Cardiac muscle cell (in vitro differentiated cells and primary cell): ENCODE measurements at places on chromosomes 4 and X.

GRCh38 chr4:75639124-75639695 is 8.9 kb upstream of the CDKL2 start:
- H3K4me3 ChIP-seq, result no peak overlapping the region
- H3K27me3 ChIP-seq, result no peaks in the 10 kb centered on the region
- no peak for DNase-seq
- peaks cover 1% of the 10 kb centered on the region for H3K4me1 ChIP-seq

DNA sequence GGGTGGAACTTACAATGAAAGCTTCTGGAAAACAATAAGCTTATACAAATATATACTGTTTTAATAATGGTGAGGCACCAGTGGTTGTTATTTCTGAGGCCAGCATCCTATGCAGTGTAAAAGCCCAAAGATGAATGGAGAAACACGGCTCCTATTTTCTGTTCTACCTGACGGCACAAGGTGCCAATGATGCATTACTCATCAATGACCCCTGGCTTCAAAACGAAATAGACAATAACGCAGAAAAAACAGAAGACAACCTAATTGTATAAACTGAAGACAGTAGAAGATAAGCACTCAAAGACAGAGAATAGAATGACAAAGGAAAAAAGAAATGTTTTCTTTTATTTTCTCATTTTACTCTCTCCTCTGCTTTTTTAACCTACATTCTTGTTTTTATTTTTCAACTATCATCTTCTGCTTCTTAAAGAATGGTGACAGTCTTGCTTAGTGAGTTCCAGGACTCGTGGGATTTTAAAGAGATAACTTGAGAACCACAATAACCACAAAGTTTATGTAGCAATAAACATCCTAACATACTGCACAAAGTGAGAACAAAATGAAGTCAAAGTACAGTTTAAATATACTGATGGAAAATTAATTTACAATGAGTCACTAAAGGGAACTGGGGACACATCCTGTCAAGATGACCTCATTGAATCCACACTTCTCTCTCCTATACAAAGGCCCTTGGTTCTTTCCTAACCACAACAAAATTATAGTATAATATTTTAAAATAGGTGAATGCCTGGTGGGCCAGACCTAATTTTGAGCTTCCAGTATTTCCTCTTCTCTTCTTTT is 169.8 kb downstream of the BTC start:
- no peak for DNase-seq
- H3K27ac ChIP-seq, result no peak overlapping the region
- peaks cover 13% of the 10 kb centered on the region for H3K4me1 ChIP-seq

DNA sequence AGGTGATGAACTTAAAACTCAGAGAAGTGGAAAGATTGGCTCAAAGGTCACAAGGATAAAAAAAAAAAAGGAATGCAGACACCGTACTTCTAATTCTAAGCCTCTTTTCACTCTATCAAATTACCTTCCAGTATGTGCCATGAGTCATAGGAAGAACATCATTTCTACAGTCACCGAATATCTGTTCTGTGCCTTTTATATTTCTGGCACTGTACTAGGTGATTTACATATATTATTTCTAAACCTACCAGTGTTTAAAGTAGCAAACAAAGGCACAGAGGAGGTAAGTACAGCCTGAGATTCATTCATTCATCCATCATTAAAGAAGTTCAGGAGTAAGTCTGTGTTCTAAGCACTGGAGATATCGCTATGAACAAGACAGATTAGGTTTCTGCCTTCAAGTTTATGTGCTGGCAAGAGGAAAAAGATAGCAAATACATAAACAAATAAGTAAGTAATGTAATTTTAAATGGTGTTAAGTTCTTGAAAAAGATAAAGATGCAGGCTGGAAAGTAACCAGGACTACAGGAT is 65.3 kb downstream of the PALLD start:
- no peaks in the 10 kb centered on the region for H3K27me3 ChIP-seq
- no peak for DNase-seq
- H3K4me1 ChIP-seq, result peaks cover 24% of the 10 kb centered on the region
- H3K36me3 ChIP-seq, result no peaks in the 10 kb centered on the region

- H3K27me3 ChIP-seq, result no peaks in the 10 kb centered on the region
- H3K4me1 ChIP-seq, result no peaks in the 10 kb centered on the region
- H3K4me3 ChIP-seq, result no peak overlapping the region
- DNase-seq, result no peak
- no peaks in the 10 kb centered on the region for H3K36me3 ChIP-seq
- H3K27ac ChIP-seq, result no peak overlapping the region
These were observed 12.8 kb upstream of the F8A1 start for GRCh38 chrX:154873329-154873728.

DNA sequence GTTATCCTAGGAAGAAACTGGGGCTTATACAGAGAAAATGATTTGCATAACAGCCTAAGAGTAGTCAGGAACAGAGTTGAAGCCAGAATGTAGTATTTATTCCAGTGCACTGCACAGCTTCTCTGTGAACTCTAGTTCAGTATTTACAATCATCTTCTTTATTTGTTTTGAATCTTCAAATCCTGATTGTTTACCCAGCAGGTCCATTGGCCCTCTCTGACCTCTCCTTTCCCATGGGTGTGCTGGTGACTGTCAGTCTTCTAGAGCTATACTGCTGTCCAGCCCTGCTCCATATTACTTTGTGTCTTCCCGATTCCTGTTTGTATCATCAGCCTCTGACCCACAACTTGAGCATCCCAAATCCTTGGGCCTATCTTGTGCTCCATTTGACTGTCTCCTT is 301.9 kb upstream of the HS3ST1 start:
- no peak overlapping the region for H3K27ac ChIP-seq
- H3K36me3 ChIP-seq, result no peaks in the 10 kb centered on the region
- no peaks in the 10 kb centered on the region for H3K4me1 ChIP-seq
- H3K4me3 ChIP-seq, result no peak overlapping the region

DNA sequence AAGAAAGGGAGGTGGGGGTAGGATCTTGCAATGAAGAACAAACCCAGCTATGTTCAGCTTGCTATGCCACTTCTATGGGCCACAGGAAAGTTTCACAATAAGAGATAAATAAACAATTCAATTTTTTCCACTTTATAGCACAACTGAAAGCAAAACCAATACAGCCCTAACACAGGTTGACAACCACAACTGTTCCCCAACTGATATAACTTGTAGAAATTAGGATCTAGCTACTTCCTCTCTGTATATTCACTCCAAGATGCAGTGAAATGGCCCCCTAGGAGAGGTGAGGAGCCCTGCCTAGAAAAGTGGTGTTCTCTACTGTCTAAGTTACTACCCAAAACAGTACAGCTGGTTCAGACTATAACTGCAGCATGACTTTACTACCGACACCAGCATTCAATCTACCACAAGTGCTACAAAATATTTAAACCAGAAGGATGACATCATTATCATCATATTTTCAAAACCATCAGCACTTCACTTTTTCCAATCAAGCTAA is 77.0 kb downstream of the FBXW7 start:
- H3K27ac ChIP-seq, result peak overlapping the region; percentile 20
- H3K27me3 ChIP-seq, result no peaks in the 10 kb centered on the region
- no peaks in the 10 kb centered on the region for H3K36me3 ChIP-seq
- H3K4me1 ChIP-seq, result no peaks in the 10 kb centered on the region
- H3K4me3 ChIP-seq, result no peak overlapping the region
- DNase-seq, result peak; percentile 40

DNA sequence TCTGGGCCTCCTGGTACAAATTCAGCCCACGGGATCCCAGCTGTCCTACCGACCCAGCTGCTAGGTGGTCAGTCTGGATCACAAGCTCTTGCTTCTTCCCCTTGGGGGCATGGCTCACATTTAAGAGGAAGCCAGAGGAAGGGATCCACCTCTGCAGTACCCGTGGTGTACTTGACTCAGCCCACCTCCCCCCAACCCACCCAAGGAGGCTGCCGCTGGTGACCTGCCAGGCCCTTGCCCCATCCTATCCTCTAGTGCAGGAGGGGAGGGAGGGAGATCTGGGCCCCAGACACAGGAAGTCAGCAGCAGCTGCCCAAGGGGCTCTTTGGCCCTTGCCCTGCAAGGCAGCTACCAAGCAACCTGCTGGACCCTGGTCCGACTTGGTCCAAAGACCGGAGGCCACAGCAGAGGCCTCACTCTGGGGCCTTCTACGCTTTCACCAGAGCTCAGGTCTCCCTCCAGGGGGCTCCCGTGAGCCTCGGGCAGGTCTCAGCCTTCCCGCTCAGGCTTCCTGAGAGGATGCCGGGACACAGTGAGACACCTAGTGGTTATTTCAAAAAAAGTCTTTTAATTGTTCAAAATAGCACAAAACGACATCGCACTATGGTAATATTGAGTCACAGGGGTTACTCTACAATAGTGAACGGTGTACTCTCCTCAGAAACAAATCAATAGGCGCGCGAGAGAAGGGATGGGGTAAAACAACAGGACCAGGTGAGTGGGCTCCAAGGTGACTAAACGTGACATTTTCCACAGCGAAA is 2.7 kb upstream of the RENBP start:
- H3K4me1 ChIP-seq, result no peaks in the 10 kb centered on the region
- peaks cover 3% of the 10 kb centered on the region for H3K36me3 ChIP-seq
- peak overlapping the region; percentile 39 for H3K27ac ChIP-seq

GRCh38 chr4:76943790-76944189 is 5.8 kb upstream of the SEPTIN11 start:
- no peak overlapping the region for H3K27ac ChIP-seq
- no peak overlapping the region for H3K4me3 ChIP-seq
- no peaks in the 10 kb centered on the region for H3K4me1 ChIP-seq
- no peaks in the 10 kb centered on the region for H3K27me3 ChIP-seq

- H3K27me3 ChIP-seq, result no peaks in the 10 kb centered on the region
- peaks cover 6% of the 10 kb centered on the region for H3K36me3 ChIP-seq
- H3K4me3 ChIP-seq, result peak overlapping the region; percentile 50
- H3K27ac ChIP-seq, result no peak overlapping the region
- no peak for DNase-seq
These were observed 683 bp downstream of the MAN2B2 start for GRCh38 chr4:6575503-6576240.

GRCh38 chr4:106659371-106659770 is 290.8 kb upstream of the GIMD1 start:
- no peak for DNase-seq
- H3K36me3 ChIP-seq, result no peaks in the 10 kb centered on the region
- no peak overlapping the region for H3K4me3 ChIP-seq
- no peak overlapping the region for H3K27ac ChIP-seq
- H3K4me1 ChIP-seq, result no peaks in the 10 kb centered on the region

- DNase-seq, result no peak
- no peak overlapping the region for H3K4me3 ChIP-seq
- no peaks in the 10 kb centered on the region for H3K27me3 ChIP-seq
- no peak overlapping the region for H3K27ac ChIP-seq
These were observed 2.3 kb downstream of the MAGEB16 start for GRCh38 chrX:35800474-35800873.

GRCh38 chr4:141473026-141473540 is 163.3 kb upstream of the IL15 start:
- no peaks in the 10 kb centered on the region for H3K36me3 ChIP-seq
- H3K27me3 ChIP-seq, result no peaks in the 10 kb centered on the region
- H3K4me1 ChIP-seq, result no peaks in the 10 kb centered on the region
- H3K4me3 ChIP-seq, result no peak overlapping the region

GRCh38 chrX:24229400-24229879 is 79.9 kb downstream of the ZFX start:
- H3K4me3 ChIP-seq, result no peak overlapping the region
- H3K27me3 ChIP-seq, result no peaks in the 10 kb centered on the region
- H3K4me1 ChIP-seq, result no peaks in the 10 kb centered on the region
- H3K27ac ChIP-seq, result no peak overlapping the region
- no peaks in the 10 kb centered on the region for H3K36me3 ChIP-seq
- DNase-seq, result no peak
